ENCODE measurements at places on chromosomes 12 and 14.

GRCh38 chr14:52840877-52841276 lies 49.5 kb upstream of the GNPNAT1 start:
- no peak for DNase-seq

GRCh38 chr12:28555748-28556147 lies 365.5 kb downstream of the CCDC91 start:
- DNase-seq, result no peak

GRCh38 chr12:124604264-124604680 lies 36.9 kb upstream of the NCOR2 start:
- no peak for DNase-seq

DNA sequence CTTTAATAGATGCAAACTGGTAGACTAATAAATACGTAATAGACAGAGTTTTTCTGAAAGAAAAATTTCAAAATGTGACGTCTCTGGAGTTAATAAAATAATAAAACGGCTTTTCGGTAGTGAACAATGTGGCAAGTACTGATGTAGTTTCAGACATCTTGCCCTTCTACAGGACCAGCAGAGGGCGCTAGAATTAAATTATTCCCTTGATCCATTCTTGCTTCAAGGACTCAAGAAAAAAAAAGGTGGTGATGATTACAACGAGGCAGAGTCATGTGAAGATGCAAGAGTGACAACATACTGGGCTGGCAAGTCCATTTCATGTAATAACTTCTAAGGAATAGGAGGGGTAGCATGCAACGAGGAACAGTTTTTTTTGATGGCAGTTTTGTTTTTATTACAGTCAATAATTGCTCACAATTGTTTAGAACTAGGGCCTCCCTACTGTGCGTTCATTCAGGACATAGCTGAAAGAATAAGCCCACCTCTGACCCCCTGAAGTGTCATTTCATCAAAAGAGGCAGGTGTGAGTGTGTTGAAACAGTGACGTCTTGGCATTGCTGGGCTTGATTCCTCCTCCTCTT lies 101.0 kb upstream of the GZMB start:
- DNase-seq, result no peak

DNA sequence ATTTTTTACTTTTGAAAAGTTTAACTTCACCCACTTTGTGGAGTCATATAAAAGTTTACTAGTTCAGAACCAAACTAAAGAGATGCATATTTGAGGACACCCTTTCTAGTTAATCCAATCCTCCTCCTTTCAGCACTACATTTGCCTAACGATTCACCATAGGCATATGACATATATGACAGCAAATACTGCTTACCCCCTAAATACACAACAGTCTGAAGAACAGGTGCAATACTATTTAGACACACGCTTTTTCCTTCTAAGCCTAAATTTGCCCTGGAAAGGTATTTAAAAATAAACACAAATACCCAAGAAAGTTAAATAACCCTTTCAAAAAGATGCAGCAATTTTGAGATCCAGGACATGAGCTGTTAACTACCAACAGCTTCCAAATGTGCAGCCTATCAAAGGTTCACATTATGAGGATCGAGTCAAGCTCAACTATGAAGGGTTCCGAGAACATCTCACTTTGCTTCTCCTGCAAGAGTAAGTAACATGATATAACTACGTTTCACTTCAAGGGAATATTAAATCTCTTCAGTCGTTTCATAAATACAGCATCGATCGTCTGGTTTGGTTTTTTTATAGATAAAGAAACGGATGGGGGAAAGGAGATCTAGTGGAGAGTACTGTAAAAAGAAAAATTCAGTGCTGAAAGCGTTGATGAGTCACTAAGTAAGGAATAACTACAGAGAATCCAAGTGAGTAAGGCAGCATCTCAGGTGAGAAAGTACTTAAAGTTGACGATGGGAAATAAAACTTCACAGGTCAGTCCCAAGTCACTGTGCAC lies 677 bp upstream of the AP4S1 start:
- DNase-seq, result no peak

- no peak for DNase-seq
Observed at GRCh38 chr12:57543581-57543980, 3.4 kb downstream of the DCTN2 start.
